ENCODE measurements at places on chromosomes 2 and 18.

DNA sequence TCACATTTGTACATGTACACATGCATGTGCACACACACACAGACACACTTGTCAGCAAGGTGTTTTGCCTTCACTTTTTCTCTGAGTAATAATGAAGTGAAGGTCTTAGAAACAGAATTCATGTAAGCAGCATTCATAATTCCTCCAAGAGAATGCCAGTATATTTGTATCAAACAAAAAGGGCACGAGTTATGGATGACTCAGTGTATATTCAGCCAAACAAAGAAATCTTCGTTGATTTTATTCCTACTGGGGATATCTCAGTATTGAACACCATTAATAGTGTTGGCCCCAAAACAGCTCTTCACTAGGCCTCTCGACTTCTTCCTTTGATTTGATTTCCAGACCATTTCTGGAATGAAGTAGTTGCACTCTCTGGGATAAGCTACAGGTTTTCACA lies 125.3 kb downstream of the PIK3C3 start:
- no peak for DNase-seq

GRCh38 chr2:121039679-121040078 lies 245.3 kb downstream of the TFCP2L1 start:
- no peak for DNase-seq

DNA sequence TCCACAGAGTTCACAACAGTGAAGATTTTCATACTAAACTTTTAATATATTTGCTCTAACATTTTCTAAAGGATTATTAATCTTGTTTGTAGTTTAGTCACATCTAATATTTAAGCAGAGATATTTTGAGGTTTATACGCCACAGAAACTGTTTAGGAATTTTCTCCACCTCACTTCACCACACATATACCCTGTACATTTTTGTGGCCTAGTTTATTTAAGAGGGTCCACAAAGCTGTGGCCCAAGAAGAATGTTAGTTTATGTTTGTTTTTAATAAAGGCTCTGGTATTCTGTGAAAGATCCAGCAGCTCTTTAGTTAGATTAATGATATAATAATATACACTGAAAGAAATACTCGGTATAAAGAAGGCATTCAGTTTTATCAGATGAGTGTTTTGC lies 132.7 kb upstream of the TTC27 start:
- no peak for DNase-seq

DNA sequence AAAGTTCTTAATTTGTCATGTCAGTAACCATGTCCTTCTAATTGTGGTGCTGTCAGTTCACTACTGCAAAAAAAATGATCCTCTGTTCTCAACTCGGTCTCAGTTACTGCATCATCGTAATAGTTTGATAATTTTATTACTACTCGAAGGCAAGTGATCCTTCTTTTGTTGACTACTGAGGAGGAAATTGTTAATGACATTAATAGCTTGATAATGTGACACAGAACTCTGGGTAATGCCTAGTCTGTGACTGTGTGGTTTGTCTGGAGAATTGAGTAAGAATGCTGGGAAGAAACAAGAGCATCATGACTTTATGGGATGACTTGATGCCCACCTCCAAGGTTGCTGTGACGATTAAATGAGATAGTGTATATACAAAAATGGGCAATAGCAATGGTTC lies 267.2 kb downstream of the LRRTM1 start:
- DNase-seq = no peak

GRCh38 chr2:195734395-195734794 lies 77.4 kb downstream of the SLC39A10 start:
- no peak for DNase-seq

- DNase-seq = no peak
These were observed 39.1 kb upstream of the NABP1 start for GRCh38 chr2:191638802-191639172.

DNA sequence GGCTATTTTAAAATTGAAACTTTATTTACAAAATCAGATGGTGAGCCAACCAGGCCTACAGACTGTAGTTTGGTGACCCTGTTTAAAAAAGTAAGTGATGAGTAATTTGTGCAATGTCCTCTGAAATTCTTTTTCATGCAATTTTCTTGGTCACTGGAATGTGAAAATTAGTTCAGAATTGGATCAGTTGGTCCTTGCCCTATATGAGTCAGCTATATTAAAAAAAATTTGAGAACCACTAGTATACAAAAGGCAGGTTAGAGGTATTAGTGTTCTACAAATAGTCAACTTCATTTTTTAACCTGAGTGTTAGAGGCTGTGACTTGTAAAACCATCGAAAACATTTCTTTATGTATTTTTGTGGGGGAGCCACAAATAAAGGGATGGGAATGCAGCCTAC lies 91.1 kb upstream of the NXPH2 start:
- no peak for DNase-seq

DNA sequence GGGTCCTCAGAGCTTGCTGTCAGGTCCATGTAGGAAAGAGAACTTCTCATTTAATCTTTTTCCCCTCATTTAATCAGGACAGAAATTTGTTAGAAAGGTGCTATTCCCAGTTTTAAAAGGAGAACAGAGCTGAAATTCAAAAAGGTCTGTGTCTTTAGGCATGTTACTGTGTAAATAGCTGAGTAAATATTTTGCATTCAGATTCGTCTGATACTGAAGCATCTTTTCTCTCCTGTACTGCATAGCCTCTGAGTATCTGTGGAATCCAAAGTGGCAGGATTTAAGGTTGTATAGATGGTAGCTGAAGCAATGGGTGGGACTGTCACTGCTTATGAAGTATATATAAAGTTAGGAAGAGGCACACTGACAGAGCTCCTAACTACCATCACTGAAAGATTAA lies 9.0 kb downstream of the PTPN4 start:
- no peak for DNase-seq

DNA sequence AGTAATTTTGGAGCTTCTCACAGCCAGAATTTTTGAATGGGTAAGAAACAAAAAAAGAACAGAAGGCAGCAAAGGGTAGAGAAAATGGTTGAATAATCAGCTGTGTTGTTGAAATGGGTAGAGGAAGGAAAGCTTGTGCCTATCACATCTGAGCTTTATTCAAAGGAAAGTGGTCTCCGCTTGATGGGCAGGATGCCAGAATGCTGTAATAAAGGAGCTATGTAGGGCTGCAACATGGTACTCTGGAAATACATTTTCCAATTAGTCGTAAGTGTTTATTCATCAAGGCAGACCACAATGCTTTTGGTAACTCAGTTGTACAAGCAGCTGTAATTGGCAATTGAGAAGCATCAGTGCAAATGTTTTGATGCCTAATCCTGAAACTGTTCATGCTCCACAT lies 196.9 kb downstream of the ICOS start:
- DNase-seq = no peak

GRCh38 chr2:108889907-108890306 lies 99.1 kb downstream of the EDAR start:
- DNase-seq = no peak

GRCh38 chr2:132588576-132588975 lies 81.4 kb downstream of the LYPD1 start:
- no peak for DNase-seq

DNA sequence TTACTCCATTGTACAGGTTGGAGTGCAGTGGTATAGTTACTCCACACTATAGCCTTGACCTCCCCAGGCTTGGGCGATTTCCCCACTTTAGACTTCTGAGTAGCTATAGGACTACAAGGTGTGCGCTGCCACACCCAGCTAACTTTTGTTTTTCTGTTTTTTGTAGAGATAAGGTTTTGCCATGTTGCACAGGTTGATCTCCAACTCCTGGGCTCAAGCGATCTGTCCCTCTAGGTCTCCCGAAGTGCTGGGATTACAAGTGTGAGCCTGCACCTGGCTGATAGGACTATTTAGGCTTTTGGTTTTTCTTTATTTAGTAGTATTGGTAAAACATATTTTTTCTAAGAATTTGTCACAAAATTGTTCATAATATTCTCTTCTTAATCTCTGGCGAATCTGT lies 121.7 kb downstream of the PHLPP1 start:
- DNase-seq = no peak

- DNase-seq = no peak
These were observed 18.5 kb upstream of the TMEM178A start for GRCh38 chr2:39647104-39647765.

GRCh38 chr2:9704600-9704999 lies 73.8 kb upstream of the YWHAQ start:
- DNase-seq = no peak

DNA sequence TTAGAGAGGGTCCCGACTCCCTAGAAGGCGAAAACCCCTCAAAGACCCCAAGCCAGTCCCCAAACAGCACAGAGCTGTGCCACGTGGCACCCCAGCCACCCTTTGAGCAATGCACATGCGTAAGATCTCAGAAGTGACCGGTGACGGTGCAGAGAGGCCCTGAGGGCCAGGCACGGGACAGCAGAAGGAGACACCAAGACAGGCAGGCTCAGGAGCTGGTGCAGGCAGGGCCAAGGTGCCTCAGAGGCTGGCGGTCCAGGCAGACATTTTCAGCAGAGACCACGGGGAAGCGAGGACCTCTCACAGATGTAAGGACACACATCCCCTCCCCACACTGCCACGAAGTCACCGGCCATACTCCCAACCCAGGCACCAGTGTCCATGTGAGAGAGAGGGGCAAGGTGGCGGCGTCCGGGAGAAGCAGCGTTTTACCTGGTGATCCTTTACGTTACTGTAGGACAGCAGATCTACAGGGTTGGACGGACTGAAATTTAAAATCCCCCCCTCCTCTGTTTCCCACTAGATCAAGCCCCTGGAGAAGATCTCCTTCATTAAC lies 2.0 kb upstream of the RAB17 start:
- no peak for DNase-seq

- DNase-seq = no peak
These were observed 16.2 kb downstream of the CCDC150 start for GRCh38 chr2:196655761-196656160.

- DNase-seq = no peak
These were observed 8.4 kb upstream of the TMEM185B start for GRCh38 chr2:120231564-120231973.

DNA sequence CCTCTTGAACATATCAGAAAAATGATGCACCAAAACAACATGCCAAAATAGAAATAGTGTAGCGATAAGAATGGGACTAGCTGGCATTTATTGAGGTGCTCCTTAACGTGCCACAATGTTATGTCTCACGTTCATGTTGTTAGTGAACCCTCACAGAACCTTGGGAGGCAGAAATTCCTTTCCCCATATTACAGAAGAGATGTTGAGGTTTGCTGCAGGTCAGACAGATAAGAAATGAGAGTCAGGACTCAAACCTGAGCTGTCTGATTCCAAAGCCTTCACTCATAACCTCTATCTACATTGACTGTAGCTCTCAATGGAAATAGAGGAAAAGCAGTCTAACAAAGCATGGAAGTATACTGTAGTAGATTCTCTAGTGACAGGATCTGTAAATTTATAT lies 163.3 kb upstream of the STK17B start:
- no peak for DNase-seq

- no peak for DNase-seq
These were observed 27.5 kb downstream of the OSBPL1A start for GRCh38 chr18:24370120-24370519.

- no peak for DNase-seq
These were observed 264.4 kb downstream of the AFF3 start for GRCh38 chr2:99877963-99878362.

DNA sequence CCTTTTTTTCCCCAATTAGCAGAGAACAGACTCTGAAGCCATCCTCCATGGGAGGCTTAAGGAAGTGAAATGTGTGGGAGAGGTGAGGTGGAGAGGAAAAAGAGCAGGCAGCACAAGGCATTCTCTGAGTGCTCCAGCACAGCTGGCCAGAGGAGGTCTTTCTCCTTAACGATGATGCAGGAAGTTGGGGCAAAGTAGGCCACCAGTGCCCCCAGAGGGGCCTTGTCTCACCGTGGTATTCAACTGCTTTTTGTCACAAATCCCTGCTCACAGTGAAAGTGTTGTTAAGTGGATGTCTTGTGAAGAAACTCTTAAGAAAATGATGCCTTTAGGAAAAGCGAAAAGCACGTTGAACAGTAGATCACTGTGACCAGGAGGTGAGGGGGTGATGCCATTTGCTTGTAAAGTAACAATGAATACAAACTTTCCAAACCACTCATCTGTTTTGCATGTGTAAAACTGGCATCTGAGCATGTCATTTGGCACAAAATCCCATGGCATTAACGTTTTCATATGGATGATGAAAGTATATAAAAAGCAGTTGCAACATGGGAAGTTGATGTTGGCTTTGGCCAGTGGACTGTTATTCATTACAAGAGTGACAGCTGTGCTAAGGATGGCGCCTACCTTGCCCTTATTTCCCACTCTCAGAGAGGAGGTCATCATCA lies 49.2 kb upstream of the CDC42EP3 start:
- DNase-seq = no peak

GRCh38 chr2:28978606-28979005 lies 2.5 kb upstream of the TOGARAM2 start:
- no peak for DNase-seq

DNA sequence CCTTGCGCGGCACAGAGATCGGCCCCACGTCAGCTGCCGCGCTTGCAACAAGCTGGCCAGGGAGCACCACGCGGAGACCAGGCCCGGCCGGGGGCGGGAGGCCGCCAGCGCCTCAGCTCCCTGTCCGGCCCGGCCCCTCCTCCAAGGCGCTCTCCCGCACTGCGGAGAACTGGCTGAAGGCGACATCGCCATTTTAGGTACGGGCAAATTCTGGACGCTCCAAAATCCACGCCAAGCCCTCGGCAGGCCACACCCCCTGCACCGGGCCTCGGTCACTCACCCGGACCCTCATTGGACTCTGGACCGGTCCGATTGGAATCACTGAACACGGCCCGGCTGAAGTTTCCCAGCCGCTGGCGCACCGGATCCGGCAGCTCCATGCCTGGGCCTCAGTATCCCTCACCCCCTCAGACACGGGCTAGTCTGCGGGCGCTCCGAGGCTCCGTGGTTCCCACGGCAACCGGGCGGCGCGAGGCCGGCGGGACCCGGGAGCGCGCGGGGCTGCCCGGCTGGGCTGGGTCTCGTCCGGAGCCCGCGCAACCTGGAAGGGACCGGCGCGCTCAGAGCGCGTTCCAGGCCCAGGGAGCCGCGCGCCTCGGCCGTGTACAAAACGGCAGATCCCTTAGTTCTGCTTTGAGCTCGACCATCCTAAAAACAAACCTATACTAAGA lies at the start of gene TMEM17:
TSS of gene TMEM17 (minus strand) at position 446 of the 671 bp plus-strand sequence. CDS start at position 380, 66 bp downstream.
- DNase-seq = peak; percentile 24

DNA sequence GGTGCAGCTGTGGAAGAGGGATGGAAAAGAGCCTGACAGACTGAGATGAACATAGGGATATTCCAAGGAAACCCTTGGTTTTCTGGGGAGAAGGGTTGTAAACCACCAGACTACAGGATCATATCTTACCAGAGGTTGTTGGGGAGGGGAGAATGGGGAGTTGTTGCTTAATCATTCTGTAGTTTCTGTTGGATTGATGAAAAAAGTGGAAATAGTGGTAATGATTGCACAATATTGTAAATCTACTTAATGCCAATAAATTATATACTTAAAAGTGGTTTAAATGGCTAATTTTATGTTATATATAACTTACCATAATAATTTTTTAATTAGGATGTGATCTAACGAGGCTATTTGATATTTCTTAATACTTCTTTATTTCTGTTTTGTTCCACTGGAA lies 800.9 kb downstream of the BCL11A start:
- no peak for DNase-seq

GRCh38 chr18:60044290-60045006 lies 144.7 kb downstream of the PMAIP1 start:
- no peak for DNase-seq

GRCh38 chr2:36405183-36405582 lies 49.6 kb downstream of the CRIM1 start:
- no peak for DNase-seq
